Caco-2 (cell line): ENCODE measurements at places on chromosomes 3 and 15. TPM values are rescaled to one million over a fixed set of nuclear protein-coding genes. Genes with fewer than 3 reads are reported as not detected.
A peak's percentile ranks its signal among the peaks of the same experiment; 100 is the strongest.

ILDR1 gene
- 0.21 and 0.25 TPM in 2 replicates for total RNA-seq

- no peaks in the 10 kb centered on the region for H3K27me3 ChIP-seq
- no peaks in the 10 kb centered on the region for H3K4me1 ChIP-seq
- no peak overlapping the region for H3K27ac ChIP-seq
Observed at GRCh38 chr15:86082619-86083380, 3.1 kb downstream of the AGBL1 start.

DNA sequence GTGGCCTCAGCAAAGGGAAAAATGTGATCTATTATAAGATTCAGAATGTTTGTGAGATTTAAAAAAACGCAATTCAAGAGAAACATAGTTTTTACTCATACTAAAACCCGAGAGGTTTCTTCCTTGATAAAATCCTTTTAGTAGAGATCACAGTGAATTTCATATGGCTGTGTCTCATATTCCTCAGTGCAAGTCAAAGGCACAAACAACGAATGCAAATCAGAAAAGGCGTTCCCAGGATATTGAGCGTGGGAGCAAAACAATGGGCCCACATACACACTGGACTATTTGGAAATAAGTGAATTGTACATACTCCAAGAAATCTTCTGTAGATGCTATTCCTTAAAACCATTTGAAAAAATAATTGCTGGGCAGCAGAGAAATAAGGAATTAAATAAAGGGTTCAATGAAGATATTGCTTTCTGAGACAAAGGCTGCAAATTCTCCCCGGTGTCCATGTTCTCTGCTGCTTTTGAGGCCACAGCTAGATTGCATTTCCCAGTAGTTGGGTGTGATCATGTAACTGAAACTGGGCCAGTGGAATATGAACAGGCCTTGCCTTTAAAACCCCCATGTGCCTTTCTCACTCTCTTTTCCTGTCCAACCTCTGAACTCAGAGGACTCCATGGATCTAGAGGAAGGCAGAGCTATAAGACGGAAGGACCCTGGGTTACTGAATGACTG lies 144.6 kb upstream of the TBL1XR1 start:
- peaks cover 73% of the 10 kb centered on the region for H3K4me1 ChIP-seq
- no peaks in the 10 kb centered on the region for H3K36me3 ChIP-seq
- H3K4me3 ChIP-seq, result no peak overlapping the region
- H3K27ac ChIP-seq, result no peak overlapping the region

DNA sequence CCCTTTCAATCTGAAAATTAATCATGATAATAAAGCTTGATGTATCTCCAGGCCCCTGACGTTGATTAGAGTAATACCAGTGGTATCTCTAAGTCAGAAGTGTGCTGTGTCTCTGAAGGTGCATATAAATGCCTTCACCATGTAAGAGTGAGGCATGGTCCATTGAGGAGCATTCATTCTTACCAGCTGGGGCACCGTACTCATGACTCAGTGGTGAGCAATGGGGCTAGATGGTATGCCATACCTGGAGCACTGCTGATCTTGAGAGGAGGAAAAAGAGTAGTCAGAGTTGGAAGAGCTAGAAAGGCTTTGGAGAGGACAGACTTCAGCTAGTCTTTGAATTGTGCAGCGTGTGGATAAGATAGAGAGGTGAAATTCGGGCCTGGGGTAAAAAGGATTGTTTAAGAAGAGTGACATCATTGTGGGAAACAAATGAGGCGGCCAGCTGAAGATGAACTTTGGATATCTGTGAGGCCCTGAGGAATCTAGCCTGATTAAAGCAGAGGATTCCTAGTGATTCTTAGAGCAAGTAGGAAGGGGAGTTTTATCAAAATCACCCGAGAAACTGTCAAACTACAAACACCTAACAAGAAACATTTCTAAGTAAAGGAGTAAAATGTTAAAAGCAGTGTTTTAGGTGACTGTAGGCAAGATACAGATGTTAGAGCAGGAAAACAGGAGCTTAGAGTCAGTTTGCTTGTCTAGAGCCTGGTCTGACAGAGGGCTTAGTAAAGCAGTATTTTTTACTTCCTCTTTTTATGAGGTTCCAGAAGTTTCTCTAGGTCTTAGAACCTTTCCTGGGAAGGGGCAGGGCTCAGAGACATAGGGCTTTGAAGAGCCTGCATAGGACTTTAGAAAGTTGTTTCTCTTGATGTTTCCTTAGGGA lies 13.6 kb downstream of the TMOD3 start:
- H3K4me1 ChIP-seq, result peaks cover 55% of the 10 kb centered on the region
- H3K27me3 ChIP-seq, result no peaks in the 10 kb centered on the region
- peak; percentile 63 for DNase-seq
- H3K4me3 ChIP-seq, result no peak overlapping the region
